ENCODE measurements at places on chromosomes 1 and 21.

DNA sequence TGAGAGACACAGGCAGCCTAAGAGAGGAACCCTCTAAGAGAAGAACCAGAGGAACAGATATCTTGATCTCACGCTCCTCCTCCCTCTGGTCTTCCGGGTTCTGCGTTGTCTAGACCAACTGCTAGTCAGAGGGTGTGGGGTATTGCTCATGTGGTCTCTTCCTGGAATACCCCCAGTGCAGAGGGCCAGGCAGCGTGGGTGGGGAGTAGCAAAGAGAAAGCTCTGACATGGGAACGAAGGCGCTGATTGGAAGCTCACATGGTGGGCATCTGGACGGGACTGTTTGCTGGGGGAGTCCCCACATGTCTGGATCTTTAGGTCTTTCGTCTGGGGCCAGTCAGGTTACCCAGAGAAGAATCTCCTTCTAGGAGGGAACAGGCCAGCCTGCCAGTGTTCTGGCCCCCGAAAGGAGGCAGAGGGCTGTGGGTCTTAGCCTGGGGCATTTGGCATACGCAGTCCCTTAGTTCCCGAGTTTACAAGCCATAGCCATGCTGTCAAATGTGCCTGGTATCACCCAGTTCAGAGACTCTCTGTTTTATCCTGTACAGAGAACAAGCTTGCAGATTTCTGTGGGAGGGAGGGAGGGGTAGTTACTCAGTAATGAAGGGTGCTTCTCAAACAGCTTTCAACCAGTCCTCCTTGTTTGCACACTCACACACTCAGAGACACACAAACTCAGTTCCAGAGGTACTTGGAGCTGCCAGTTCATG is 18.3 kb upstream of the IL6R start:
- DNase-seq: no peak

GRCh38 chr1:185864331-185864730 is 130.1 kb downstream of the HMCN1 start:
- no peak for DNase-seq

DNA sequence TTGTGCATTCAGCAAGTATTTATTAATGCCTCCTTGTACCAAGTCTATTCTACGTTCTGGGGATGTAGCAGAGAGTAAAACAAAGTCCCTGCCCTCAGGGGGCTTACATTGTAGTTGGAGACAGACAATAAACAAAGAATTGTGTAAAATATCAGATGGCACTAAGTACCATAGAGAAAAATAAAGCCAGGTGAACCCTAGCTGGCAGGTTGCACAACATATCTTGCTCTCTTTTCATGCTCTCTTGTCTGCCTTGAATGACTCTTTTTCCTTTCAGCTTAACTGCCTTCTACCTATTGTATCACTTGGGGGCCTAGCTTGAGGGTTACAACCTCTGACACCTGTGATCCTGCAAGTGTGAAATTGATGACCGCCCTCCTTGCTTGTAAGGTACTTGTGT is 20.7 kb upstream of the FASLG start:
- no peak for DNase-seq

GRCh38 chr1:53503433-53504217 is 44.4 kb downstream of the DMRTB1 start:
- DNase-seq: no peak

- no peak for DNase-seq
These were observed 395.0 kb upstream of the USP24 start for GRCh38 chr1:55610203-55610602.

GRCh38 chr1:223152399-223152798 is 9.4 kb upstream of the TLR5 start:
- DNase-seq: no peak

GRCh38 chr1:212459656-212460055 is 26.9 kb downstream of the NENF start:
- no peak for DNase-seq

All from WTC11 (cell line).